ENCODE measurements at places on chromosomes 13 and 19. TPM values are rescaled to one million over a fixed set of nuclear protein-coding genes. Genes with fewer than 3 reads are reported as not detected.

NCLN gene
- total RNA-seq, result 79.9 TPM

NDUFB7 gene
- 176 TPM for total RNA-seq

OR4F17 gene
- not detected for total RNA-seq

CEACAM4 gene
- total RNA-seq, result not detected

PRODH2 gene
- 0.34 TPM for total RNA-seq

FFAR1 gene
- total RNA-seq, result not detected

NXNL1 gene
- total RNA-seq, result not detected

CLIP3 gene
- total RNA-seq, result 0.84 TPM

KCNRG gene
- 0.78 TPM for total RNA-seq
